Left renal pelvis (tissue), 4 donors: ENCODE measurements at places on chromosomes 12 and 14.

GRCh38 chr12:107287436-107288413 is 194.4 kb upstream of the CRY1 start:
- no peak for DNase-seq

- no peak for DNase-seq
These were observed 12.4 kb downstream of the OAS3 start for GRCh38 chr12:112950701-112951100.

DNA sequence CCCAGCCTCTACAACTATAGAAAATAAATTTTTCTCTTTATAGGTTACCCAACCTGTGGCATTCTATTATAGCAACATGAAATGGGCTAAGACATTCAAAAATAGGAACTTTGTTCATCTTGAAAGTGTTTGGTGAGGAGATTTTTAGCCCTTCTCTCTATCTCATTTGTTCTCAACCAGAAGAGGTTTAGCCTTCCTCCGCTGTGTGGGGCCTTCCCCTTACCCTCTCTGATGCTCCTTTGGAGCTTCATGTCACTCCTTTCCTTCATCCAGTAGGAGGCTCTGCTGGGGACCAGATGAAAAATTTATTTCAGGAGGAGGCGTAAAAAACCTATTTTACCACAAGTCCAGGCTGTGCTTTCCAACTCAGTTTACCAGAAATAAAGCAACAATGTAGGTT is 94.1 kb downstream of the RTN1 start:
- no peak for DNase-seq

GRCh38 chr14:36087411-36087810 is 89.1 kb downstream of the PTCSC3 start:
- no peak for DNase-seq

- no peak for DNase-seq
These were observed 66.8 kb upstream of the CFL2 start for GRCh38 chr14:34781242-34781641.
